ENCODE measurements at places on chromosomes 16 and 17.

DNA sequence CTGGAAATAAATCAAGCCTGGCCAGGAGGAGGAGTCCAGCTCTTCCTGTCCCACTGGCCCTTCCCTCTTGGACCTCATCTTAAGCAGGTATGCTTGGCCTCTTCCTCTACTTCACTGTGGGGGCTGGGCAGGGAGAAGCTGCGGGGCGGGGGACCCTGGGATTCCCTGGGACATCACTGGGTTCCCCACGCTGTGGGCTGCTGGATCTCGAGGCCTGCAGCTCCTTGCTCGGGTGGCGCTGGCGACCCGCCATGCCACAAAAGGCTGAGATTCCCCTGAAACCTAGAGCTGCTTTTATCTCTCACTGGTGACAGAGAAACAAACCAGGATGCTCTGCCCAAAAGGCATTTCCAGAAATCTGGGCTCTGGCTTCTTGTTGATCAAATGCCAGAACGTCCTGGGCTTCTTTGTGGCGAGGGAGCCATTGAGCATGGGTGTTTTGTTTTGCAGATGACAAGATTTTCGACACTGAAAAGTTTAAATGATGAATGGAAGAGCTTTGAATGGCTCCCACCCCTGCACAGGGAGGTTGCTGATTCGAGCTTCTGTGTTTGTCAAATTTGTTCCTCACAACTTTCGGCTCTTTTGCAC lies 8.6 kb upstream of the PGS1 start:
- no peak for DNase-seq

- no peak for DNase-seq
These were observed 6.0 kb downstream of the HSDL1 start for GRCh38 chr16:84138824-84139627.

GRCh38 chr16:20799599-20799998 lies 6.7 kb downstream of the ERI2 start:
- DNase-seq: no peak

- DNase-seq: no peak
These were observed 92.4 kb downstream of the BRIP1 start for GRCh38 chr17:61770752-61771533.

- DNase-seq: no peak
These were observed 8.9 kb upstream of the MRTFB start for GRCh38 chr16:14062261-14062660.

- DNase-seq: no peak
These were observed 136.5 kb downstream of the CMIP start for GRCh38 chr16:81581107-81581506.

GRCh38 chr17:56867948-56868376 lies 34.0 kb downstream of the DGKE start:
- DNase-seq: no peak

GRCh38 chr17:2068519-2069051 lies 13.7 kb downstream of the HIC1 start:
- no peak for DNase-seq

- no peak for DNase-seq
These were observed 37.6 kb upstream of the ADORA2B start for GRCh38 chr17:15907290-15907689.

DNA sequence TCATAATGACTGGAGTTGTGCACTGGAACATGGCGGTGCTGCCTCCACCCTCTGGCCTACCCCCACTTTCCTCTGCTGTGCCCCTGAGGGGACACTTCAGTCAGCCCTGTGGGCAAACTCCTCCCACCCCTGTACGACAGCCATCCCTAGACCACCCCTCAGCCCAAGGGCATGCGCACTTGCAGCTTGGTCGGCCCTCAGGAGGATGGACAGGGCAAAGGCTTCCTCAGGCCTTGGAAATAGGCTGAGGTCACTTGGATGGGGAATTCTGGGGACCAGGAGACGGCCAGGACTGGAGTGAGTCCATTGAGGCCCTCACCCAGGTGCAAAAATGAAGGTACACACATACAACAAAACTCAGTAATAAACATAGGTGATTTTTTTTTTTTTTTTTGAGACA lies 41.0 kb downstream of the FZD2 start:
- DNase-seq: no peak

DNA sequence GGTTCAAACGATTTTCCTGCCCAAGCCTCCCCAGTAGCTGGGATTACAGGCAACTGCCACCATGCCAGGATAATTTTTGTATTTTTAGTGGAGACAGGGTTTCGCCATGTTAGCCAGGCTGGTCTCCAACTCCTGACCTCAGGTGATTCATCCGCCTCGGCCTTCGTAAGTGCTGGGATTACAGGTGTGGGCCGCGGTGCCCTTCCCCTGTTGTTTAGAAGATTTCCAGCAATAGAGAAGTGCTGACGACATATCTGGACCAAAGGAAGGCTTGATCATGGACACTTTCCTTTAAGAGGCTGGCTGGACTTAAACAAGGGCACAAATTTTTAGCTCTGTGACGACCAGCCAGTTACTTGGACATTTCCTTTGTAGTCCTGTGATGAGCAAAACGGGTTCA lies 1.3 kb upstream of the MT1M start:
- no peak for DNase-seq

- no peak for DNase-seq
These were observed 234.9 kb downstream of the IRF8 start for GRCh38 chr16:86133847-86134375.

GRCh38 chr17:14395255-14395654 lies 94.4 kb downstream of the HS3ST3B1 start:
- no peak for DNase-seq

DNA sequence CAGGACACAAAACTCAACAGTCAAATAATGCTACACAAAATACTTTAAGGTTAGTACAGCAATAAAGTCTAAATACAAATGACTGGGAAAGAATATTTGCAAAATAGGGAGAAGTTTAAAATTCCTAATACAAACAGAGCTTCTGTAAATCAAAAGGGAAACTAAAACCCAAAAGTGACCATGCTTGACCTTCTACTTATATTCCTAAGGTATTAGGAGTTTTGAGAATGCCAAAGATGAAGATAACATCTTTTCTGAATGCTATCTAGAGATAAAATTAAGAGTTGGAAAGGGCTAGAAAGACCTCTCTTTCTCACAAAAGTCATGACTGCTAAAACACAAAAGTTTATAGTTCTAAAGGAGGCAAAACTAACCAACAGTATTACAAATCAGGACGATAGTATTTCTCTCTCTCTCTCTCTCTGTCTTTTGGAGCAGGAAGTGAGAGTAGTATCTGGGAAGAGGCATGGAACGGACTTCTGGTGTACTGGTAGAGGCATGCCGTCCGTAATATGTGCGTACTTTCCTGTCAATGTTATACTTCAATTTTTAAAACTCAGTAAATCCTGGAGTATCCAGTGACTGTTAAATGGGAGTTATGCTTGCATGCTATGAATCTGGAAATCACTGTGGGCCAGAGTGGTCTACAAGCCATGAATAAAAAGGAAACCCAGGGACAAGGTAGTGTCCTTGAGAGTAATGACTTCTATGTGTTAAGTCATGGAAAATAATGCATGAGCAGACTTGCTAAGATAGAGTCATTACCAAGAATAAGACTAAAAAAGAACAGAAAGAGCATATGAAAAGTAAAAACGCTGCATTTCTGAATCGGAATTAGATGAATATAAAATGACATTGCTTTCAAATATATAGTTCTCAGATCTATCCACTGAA lies 49.7 kb upstream of the ANKFY1 start:
- DNase-seq: no peak

GRCh38 chr17:47218896-47219430 lies 9.8 kb downstream of the MYL4 start:
- no peak for DNase-seq

- no peak for DNase-seq
These were observed 8.8 kb upstream of the RPL38 start for GRCh38 chr17:74194682-74195081.

DNA sequence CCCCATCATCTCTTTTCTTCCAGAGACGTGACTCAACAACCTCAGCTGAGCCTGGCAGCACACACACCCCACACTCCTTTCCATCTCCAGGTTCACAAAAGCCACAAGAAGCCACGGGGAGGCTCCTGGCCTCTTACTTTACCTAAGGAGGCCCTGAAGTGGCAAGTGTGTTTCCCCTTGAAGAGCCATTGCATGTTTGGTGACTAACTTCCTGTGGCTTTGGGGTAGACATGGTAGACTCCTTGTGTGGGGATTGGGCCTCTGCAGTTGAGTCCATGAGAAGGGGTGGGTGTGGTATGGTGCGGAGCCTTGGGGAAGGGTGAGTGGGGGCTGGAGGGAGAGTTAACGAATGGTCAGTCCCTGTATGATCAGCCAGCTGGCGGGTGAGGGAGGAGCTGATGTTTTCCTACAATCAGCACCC lies 24.2 kb downstream of the SAP30BP start:
- no peak for DNase-seq

- DNase-seq: no peak
These were observed 2.0 kb downstream of the SEPHS2 start for GRCh38 chr16:30443631-30444030.

DNA sequence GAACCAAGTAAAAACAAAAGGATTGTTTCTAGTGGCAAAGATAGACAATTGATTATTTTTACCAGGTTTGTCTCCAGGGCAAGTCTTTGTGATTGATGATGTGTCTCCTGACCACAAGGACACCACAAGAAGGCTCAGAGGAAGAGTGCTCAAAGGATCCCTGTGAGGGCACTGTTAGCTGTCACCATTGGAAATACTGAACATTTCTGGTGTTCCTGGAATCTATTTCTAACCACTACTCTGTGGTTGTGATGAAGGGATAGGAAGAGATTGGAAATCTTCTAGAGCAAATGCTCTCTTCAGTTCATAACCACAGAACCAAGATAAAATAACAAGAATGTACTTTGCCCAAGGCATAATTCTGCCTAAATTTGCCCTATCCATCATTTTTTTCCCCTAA lies 15.3 kb downstream of the RNF43 start:
- DNase-seq: no peak

- no peak for DNase-seq
These were observed 3.3 kb upstream of the SLC25A10 start for GRCh38 chr17:81708739-81709185.

DNA sequence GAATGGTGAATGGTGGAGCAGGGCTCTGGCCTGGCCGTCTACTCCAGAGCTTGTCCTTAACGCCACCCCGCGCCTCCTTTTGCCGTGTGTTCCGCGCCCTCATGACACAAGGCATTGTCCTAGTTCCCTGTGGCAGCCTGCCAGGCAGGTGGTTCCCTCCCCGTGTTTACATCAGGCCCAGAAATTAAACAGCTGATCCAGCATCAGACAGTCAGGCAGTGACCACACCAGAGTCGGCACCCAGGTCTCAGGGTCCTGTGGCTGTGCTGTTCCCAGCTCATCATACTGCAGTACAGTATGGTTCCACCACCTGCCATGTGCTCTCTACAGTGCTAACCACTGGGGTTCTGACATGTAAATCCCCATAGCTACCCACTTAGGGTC lies 119.7 kb downstream of the RAB11FIP4 start:
- no peak for DNase-seq

DNA sequence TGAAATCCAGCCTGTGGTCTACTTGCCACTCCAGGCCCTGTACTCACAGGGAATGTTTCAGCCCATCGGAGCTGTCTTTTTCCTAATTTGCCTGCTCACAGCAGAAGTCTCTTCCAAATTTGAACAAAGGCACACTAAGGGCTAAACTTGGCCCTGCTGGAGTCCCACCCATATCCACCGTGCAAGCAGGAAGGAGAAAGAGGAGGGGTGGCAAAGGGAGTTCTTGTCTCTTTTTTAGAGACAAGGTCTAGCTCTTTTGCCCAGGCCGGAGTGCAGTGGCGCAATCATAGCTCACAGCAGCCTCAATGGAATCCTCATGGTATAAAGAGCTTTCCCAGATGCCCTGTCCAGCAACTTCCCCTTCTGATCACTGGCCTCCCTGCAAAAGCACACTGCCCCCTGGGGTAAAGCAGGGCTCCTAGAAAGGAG lies 2.7 kb upstream of the PRM1 start:
- DNase-seq: no peak

DNA sequence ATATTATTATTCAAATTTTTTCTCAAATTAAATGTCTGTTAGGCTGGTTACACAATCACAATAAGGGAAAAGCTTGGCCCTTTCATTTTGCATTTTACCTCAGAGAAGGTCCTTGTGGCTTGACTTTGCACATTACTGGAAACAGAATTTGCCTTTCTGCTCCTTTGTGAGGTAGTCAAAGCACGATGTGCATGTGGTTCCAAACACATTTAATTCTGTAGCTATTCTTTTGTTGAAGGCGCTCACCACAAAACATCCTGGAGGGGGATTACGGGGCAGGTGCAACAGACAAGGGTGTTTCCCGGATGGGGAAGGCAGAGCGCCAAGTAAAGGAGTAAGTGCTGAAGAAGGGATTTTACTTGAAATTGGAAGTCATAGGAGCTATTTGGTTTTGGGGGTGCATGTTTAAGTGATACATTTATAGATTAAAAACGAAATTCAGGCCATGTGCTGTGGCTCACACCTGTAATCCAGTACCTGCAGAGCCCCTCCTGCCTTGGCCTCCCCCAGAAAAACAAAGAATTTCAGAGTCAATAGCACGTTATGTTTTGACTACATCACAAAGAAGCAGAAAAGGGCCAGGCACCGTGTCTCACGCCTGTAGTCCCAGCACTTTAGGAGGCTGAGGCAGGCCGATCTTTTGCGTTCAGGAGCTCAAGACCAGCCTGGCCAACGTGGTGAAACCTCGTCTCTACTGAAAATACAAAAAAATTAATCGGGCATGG lies 31.2 kb upstream of the TENT4B start:
- no peak for DNase-seq

GRCh38 chr17:63171428-63172393 lies 205.7 kb downstream of the TANC2 start:
- no peak for DNase-seq

GRCh38 chr17:69363488-69364210 lies 36.7 kb upstream of the ABCA5 start:
- no peak for DNase-seq

GRCh38 chr17:55067697-55068439 lies 99.3 kb downstream of the STXBP4 start:
- no peak for DNase-seq

DNA sequence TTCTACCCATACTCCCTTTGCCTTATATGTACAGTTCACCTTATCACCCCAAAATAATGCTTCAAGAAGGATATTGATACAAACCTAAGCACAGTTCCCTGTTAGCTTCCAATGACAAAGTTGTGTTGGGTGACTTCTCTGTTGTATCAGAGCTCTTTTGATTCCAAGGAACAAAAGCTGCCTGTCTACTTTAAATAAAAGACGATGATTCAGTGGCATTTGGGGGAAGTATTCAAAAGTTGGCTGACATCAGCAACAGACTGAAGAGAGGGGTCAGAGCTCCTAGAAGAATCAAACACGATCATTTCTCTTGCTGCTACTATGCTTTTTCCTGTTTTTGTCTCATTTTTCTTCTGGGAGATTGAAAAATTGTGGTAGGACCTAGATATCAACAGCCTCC lies 69.4 kb upstream of the CA10 start:
- DNase-seq: no peak

GRCh38 chr17:16449121-16449570 lies 33.8 kb downstream of the TRPV2 start:
- no peak for DNase-seq

All from vagina (tissue), 2 donors.